Skeletal muscle cell (primary cell): ENCODE measurements at places on chromosomes 11 and 22.

DNA sequence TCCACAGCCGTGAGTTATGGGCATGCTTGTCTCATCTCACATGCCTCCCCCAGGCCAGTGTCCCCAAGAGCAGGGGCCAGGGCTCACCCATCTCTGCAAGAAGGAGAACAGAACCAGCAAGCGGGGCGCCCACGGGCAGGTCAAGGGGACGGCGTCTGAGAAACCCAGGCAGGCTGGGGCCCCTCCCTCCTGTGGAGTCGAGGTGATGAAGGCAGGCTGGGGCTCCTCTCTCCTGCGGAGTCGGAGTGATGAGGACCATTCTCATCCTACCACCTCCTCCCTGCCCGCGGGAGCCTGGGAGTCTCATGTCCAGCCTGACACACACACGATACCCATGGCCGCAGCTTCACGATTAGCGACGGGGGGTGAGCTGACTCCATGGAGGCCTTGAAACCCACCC lies 141.9 kb downstream of the CTTN start:
- DNase-seq: no peak

DNA sequence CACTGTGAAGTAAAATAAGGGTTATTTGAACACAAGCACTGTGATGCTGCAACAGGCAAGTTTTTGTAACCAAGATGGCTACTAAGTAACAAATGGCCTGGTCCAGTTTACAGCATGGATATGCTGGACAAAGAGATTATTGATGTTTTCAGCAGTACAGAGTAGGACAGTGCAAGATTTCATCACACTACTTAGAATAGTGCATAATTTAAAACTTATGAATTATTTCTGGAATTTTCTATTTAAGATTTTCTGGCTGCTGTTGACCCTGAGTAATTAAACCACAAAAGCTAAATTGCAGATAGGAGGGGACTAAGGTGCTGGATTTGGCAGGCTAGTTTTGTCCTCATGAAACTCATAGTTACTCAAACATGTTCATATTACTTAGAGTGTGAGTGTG lies 33.1 kb downstream of the CEP295 start:
- DNase-seq: no peak

DNA sequence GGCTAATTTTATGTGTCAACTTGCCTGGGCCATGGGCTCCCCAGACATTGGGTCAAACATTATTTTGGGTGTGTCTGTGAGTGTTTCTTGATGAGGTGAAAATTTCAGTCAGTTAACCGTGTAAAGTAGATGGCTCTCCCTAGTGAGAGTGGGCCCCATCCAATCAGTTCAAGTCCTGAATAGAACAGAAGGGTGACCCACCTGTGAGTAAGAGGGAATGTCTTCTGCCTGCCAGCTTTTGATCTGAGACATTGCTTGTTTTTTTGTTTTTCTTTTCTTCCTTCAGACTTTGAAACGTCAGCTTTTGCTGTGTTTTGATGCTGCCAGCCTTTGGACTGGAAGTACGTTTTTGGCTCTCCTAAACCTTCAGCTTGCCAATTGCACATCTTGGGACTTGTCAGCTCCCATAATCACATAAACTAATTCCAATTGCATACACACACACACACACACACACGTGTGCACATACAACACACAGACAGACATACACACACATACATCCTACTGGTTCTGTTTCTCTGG lies 300.1 kb downstream of the CNTN5 start:
- DNase-seq: no peak

DNA sequence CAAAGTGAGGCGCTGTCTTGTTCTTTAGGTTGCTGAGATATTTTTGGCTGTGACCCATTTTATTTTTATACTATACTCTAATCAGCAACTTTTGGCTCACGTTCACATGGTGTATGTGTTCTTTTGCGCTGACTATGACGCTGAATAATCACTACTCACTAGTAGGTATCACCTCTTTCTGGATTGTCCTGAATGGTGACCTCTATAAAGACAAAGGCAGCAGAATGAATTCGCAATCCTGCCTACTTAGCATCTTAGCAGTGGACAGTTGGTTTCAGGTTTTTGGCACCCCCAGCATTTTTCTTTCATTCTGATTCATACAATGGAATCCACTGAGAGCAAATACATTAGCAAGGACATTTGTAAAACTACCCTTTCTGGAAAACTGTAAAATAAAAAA lies 351.3 kb downstream of the JRKL start:
- DNase-seq: peak; percentile 10

- no peak for DNase-seq
These were observed 49.4 kb downstream of the TEAD1 start for GRCh38 chr11:12723421-12724300.

DNA sequence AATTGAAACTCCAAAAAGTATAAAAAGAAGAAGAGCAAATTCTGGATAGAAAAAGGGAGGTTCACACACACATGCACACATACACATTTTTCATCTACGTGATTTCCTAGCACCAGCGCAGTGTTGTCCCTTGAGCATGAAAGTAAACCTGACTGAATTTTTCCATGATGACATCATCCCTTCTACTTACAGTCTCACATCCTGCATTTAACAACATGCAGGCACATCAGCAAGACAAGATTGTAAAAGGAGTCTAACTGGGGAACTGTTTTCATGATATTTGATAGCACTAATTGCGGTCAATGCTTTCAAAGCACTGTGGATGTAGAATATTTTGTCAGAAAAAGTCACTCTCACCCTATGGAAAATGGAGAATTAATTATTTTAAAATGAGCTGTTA lies 36.6 kb downstream of the GAS2 start:
- peak; percentile 78 for DNase-seq

DNA sequence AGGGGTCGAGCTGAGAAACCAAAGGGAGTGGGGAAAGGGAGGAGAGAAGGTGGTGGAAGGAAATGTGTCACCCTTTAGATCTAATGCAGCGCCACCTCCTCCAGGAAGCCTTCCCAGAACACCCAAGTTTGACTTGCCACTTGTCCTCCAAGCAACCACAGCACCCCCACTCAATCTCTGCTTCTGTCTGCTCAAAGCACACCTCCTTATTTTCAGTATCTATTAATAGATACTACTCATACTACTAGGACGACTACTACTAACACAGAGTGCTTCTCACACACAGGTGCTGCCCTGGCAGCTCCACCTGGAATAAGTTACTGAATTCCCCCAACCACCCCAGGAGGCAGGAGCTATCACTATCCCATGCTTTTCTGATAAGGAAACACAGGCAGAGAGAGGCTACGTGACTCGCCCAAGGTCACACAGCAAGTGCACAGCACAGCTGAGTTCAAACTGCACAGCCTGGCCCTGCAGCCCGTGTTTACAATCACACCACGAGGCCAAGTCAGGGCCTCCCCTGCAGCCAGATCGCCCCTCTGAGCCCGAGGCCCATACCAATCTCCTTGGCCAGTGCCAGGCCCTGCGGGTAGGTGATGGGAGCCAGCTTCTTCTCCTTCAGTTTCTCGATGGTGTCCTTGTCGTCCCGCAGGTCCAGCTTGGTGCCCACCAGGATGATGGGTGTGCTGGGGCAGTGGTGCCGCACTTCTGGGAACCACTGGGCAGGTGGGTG lies 13.2 kb downstream of the RAC2 start:
- no peak for DNase-seq

GRCh38 chr11:131299598-131300438 lies 70.6 kb upstream of the NTM start:
- no peak for DNase-seq

DNA sequence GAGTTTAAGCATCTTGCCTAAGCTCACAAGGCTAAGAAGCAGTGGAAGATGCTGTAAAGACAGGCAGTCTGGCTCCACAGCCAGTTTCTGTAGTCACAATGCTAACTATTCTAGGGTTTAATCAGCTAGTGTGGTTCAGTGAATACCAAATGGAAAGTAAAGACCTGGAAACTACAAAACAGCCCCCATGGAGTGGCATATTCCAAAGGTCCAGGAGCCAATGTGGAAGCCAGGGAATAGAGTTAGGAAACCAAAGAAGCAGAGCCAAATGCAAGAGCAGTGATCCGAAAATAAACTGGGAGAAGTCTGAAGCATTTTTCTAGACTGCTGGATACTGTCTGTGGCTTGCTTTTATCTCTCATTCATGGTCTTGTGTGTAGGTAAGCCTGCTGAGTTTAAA lies 731.2 kb upstream of the ANO5 start:
- no peak for DNase-seq

DNA sequence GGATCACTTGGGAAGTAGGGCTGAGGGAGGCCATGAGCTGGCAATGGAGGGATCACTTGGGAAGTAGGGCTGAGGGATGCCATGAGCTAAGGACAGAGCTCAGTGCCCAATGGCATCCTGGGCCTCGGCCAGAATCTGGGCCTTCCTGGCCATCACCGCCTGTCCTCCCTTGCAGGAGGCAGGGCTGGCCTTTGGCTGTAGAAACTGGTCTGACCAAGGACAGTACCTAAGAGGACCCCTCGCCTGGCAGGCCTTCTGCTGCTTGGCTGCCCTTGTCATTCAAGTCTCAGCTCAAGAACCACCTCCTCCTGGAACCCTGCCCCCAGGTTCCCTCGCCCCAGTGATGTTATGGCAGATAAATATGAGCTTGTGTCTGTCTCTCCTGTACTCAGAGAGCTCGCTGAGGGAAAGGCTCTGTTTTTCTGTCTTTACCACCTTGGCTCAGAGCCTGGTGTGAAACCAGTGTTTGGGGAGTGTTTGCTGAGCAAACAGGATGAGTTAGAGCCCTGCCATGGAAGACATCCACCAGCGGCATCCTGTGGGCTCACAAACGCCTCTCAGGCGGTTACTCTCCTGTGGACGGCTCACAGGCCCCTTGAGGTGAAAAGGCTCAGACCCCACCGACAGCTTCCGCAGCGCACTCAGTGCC lies 19.3 kb upstream of the RASL10A start:
- no peak for DNase-seq

DNA sequence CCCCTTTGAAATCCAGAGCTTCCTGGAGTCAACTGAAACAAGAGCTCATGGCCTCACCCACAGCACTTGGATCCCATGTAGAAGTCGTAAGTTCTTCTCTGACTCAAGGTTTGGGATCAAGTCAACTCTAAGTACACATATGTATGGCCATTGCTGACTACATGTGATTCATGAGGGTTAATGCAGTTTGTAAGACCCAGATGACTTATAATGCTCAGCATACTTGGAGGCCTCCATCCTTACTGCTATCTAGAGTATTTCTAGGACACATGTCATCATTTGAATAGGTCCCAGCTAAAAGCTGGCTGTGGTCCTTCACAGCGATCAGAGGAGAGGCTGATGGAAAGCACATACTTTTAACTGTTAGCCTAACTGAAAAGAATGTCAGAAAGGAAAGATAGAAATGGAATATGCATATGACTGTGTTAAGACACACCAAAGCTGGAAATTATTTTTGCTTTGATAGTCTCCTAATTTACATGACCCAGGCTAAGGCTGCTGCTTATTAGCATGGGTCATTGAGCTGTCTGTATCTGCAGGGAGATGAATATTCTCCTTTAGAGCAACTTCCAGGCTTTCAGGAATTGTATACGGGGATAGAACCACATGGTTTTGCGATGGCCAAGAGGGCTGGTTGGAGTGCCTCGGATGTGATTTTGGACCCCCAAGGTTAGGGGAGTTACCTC lies 76.3 kb downstream of the NTM start:
- no peak for DNase-seq

DNA sequence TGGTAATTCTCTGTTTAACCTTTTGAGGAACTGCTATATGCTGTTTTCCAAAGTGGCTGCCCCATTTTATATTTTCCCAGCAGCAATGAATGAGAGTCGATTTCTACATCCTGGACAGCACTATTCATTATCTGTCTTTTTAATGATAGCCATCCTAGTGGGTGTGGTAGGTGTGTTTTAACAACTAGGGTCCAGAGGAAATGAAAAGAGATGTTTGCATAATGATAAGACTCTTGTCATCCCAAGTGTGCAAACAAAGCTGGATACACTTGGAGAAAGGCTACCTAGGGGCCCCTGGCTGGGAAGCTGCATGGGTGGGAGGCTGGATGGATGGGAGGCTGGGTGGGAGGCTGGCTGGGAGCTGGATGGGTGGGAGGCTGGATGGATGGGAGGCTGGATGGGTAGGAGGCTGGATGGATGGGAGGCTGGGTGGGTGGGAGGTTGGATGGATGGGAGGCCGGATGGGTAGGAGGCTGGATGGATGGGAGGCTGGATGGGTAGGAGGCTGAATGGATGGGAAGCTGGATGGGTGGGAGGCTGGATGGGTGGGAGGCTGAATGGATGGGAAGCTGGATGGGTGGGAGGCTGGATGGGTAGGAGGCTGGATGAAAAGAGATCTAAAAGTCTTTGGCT lies 158.0 kb downstream of the DSCAML1 start:
- no peak for DNase-seq

DNA sequence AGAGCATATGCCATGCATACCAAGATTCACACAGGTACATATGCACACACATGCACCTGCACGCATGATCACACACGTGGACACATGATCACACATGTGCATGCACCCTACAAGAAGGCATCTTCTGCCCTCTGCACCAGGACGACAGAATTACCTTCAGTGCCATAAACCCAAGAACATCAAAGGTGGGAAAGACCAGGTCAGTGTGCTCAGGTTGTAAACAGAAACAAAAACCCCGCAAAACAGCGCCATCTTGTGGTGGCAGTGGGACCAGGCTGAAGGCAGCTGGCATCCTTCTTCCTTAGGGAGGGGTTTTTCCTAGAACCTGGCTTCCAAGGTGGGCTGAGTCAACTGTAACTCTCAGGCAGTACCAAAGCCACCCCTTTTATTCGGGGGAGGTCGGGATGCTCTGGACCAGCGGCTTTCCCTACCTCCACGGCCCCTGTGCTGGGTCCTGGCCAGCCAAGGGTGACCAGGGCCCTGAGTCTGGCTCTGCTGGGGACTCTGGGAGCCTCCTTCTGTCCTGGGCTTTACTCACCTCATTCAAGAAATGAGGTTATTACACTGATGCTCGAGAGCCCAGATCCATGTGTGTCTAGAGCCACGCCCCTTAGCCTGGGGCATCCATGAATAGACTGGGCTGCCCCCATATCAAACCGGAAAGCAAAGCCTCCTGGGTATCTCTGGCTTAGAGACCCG lies 69.4 kb upstream of the FGF3 start:
- peak; percentile 1 for DNase-seq

- no peak for DNase-seq
These were observed 878 bp downstream of the RRAS2 start for GRCh38 chr11:14357881-14358728.

DNA sequence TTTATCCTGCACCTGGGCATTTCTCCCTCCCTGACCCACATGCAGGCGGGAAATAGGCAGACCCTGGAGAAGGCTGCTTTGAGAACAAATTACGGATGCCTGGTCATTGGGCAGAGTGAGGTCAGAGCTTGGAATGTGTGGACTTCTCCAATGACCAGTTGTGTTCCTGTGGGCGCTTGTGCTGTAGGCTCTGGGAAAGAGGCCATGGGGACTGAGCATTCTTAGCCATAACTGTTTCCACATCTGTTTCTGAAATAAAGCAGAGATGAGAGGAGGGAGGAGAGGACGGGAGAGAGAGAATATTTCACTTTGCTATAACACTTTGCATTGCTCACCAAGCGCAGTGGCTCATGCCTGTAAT lies 11.2 kb upstream of the TMEM184B start:
- peak; percentile 91 for DNase-seq

DNA sequence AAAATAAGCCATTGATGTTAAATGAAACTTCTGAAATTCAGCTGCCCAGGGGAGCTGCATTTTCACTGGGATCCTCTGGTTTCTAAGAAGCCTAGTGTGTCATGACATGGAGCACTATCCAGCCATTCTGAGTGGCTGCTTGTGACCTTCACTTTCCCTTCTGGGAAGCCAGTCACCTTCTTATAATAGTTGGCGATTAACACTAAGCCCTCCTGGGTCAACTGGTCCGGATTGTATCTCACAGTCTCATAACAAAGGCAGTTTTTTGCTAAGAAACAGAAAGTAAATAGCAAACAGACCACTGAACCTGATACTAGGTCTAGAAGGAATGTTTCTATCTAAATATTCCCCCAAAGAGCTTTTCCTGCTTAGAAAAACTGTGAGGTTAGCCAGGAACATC lies 7.9 kb downstream of the CSRP3 start:
- no peak for DNase-seq

GRCh38 chr11:120389693-120390584 lies 53.7 kb downstream of the ARHGEF12 start:
- no peak for DNase-seq
